ENCODE measurements at places on chromosomes 3 and 15.

DNA sequence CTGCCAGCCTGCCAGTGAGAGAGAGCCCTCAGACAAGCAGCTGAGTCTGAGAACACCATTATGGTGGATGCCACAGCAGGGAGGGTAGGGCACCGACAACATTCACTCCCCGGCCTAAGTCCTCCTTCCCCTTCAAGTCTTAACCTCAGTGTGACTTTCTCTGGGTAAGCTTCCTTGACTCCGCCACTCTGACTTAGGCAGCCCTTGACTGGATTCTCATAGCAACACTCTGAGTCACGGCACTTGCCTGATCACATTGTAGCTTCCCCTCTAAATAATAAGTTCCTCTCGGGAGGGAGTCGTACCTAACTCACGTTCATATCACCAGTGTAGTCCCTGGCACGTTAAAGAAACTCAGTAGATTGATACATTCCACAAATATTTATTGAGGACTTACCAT, 180.5 kb downstream of the FOXB1 start:
- no peak for DNase-seq

GRCh38 chr3:45644063-45644790, 45.0 kb upstream of the SACM1L start:
- DNase-seq: no peak

- DNase-seq: no peak
Measured at GRCh38 chr3:38564631-38565338, 68.6 kb downstream of the EXOG start.

DNA sequence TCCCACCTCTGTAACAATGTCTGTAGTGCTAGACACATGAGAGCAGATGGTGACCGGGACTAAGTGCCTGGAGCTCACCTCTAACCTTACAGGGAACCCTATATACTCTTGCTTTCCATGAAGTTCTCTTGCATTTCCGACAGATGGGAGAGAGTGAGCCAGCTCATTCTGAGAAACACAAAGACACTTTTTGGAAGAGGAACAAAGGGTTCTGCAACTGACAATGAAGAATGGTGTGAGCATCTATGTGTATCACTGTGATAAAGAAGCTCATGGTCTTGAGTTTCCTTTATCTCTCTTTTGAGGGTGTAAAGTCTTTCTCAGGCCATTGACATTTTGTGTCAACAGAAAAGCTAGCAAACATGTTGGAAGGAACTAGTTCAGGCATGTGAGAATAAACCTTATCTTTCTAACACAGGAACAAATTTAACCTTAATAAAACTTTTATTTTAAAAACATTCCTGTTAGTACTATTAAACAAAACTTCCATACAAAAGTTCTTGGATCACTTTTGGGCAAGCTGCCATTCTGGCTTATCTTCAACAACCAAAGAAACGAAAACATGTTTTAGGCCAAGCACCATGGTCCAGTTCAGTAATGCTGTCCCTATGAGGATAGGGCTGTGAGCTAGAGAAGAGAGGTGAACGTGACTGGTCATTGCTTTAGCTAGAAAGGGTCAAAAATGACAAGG, 142.7 kb downstream of the THRB start:
- no peak for DNase-seq

DNA sequence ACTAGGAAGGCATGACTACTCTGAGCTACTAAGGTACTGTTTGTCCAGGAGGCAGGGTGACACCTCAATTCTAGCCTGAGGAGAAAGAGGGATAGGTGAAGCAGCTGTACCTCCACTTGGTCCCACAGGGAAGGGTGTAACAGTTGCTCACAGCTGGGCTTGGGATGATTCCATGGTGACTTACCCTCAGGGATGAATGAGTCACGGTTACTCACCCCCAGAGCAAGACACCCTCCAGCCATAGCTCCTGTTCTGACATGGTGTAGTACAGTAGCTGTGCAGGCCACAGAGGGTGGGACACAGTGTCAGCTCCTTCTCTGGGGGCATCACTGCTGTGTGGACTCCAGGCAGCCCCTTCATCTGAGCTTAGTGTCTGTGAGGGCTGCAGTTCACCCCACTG, 868.6 kb upstream of the SEMA6D start:
- DNase-seq: no peak

DNA sequence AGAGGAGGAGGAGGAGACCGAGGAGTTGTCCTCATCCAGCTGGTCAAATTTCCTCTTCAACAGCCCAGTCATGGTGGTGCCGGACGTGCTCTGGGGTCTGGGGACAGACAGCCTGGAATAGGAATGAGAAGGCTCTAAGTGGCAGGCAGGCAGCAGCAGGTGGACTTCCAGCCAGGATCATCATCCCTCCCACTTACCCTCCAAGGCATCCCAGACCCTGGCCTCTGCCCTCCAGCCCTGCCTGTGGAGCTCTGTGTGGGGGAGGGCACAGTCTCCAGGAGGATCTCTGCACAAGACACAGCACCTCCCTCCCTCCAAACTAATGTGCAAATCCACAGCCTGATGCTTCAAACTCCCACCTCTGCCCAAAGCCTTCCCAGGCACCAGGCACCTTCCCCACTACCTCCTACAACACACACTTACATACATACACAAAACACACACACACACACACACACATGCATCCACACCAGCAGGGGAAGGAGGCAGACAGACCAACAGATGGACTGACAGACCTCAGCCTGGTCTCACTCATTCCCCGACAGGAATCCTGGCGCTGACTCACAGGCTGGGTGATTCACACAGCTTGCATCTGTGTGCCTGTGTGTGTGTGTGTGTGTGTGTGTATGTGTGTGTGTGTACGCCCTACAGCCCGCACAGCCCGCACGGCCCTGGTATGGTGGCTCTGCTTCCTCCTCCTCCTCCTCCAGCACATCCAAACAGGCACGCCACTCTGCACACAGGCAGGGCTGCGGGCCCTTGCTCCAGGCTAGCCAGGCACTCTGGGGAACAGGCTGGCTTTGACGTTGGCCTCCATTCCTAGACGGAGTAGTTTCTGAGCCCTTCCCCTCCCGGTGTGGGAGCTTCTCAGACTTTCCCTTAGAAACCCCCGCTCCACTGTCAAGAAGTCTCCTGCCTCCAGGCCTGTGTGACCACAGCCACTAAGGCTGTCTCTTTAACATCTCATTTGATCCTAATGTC, 6.5 kb downstream of the CSRNP1 start:
- DNase-seq: peak; percentile 84

DNA sequence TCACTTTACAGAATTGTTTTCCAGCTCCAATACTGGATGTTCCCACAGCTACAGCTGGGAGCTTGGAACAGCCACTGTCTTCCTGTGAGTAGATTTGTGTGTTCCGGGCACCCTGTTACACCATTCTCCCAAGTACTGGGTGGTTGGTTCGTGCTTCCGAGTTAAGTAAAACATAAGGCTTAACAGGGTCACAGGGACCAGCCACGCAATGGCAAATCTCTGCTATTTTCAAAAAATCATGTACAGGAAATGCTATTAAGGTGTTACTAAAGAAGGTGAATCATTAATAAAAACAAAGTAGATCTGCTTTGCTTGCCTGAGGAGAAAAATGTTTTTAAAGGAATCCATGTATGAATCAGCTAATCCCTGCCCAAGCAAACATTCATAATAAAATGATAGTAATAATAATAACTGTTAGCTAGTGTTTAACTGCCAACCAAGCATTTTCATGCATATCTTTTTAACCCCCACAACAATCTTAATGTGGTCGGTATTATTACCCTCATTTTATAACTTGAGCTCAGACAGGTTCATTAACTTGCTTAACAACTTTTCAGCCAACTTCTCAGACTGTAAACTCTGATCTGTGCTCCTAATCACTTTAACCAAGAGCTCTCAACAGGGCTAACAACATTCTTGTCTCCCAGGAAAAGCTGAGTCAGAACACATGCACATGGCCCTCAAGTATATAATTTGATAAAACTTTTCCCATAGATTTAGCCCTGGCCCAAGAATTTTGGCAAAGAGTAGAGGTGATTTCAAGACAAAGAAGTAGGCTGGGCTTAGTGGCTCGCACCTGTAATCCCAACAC, 2.7 kb upstream of the C2CD4A start:
- DNase-seq: no peak
